Stimulated activated effector memory CD8-positive, alpha-beta T cell treated with anti-CD3 and anti-CD28 coated beads, Interleukin-12 subunit alpha, Interleukin-12 subunit beta, amount 100 ng/mL, for 72 hours (primary cell): ENCODE measurements at places on chromosomes 2 and 18.

GRCh38 chr2:151258121-151258520 is 3.5 kb downstream of the RBM43 start:
- DNase-seq = no peak

DNA sequence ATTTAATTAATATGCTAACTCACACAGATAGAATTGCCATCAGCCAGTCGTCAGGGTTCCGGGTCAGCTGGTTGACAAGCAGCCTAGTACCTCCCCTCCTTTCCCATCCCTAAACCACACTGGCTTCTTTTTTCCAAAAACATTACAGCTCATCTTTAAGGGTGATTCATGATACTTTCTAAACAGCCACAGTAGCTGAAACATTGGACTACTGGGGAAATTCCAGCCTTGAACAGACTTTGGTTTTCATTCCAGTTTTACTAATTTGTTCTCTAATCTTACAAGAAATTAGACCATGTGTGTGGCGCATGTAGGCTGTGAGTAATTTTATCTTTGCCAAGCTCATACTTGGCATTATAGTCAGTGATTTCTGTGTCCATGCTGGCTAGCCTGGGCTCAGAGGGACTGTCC is 110.8 kb downstream of the FMNL2 start:
- DNase-seq = no peak

- DNase-seq = no peak
Observed at GRCh38 chr2:134178138-134178877, 75.6 kb upstream of the MGAT5 start.

DNA sequence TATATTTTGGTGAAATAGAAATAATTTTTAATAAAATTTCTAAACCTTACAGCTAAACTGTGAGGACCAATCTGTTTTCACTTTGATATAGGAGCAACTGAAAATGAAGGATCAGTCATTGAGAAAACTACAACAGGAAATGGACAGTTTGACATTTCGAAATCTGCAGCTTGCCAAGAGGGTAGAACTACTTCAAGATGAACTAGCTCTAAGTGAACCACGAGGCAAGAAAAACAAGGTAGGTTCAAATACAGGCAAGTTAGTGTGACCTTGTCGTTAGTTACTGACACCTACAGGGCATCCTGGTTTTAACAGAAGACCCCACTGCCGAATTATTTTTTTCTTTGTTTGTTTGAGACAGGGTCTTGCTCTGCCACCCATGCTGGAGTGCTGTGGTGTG is 75.5 kb upstream of the STON1 start:
- DNase-seq = no peak

DNA sequence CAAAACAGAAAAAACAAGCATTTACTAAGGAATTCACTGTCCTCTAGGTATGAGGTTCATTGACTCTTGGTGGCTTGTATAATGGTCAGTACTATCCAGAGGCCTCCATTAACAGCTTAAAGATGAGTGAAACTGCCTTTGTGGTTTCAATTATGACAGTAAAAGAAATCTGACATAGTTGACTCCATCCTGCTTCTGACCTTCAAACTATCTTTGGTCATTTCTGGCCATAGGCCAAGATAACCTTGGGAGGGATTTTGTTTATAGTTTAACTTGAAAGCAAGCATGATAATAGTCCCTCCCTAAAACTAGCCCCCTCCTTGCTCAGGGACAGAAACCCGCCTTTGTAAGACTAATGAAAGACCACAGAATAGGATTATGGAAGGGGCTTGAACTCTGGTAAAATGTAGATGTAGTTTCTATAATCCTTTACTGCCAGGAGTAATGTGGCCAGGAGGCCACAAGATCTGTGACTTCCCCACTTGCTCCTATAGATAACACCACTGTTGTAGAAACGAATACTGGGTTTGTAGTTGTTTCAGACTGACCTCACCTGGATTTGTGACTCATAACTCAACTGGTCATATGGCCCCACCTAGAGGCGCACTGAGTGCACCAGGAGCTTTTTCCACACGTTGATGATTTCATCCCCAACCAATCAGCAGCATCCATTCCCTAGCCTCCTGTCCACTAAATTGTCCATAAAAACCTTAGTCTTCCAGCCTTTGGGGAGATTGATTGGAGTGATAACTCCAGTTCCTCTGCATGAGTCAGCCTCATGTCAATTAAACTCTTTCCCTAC is 8.6 kb upstream of the PLEKHM3 start:
- no peak for DNase-seq

- DNase-seq = no peak
Observed at GRCh38 chr2:240789501-240790369, 30.3 kb downstream of the KIF1A start.

DNA sequence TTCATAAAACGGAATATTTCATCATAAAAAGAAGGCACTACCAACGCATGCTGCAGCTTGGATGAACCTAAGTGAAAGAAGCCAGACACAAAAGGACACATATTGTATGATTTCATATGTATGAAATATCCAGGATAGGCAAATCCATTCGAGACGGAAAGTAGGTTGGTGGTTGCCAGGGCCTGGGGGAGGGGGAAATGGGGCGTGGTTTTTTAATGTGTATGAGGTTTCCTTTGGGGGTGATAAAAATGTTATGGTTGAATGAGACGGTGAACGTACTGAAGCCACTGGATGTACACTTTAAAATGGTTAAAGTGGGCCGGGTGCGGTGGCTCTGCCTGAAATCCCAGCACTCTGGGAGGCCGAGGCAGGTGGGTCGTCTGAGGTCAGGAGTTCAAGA is 20.0 kb upstream of the SPATA3 start:
- DNase-seq = no peak

DNA sequence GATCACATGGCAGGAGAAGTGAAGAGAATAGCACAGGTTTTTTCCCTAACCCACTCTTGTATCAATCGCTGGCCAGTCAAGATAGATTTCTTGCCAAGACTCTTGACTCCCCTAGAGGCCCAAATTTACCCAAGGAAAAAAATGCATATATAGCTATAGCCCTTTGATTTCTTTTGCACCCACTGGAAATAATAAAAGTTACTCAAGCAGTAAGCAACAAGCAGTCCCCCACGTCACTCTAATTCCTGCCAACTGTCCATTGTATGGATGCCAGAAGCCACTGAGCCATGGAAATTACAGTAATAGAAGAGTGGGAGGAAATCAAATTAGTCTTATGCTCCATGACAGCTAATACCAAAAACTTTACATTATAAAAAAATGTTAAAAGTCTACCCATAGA is 125.3 kb upstream of the SLC39A10 start:
- no peak for DNase-seq

- no peak for DNase-seq
Observed at GRCh38 chr18:79786786-79787526, 10.8 kb upstream of the KCNG2 start.

DNA sequence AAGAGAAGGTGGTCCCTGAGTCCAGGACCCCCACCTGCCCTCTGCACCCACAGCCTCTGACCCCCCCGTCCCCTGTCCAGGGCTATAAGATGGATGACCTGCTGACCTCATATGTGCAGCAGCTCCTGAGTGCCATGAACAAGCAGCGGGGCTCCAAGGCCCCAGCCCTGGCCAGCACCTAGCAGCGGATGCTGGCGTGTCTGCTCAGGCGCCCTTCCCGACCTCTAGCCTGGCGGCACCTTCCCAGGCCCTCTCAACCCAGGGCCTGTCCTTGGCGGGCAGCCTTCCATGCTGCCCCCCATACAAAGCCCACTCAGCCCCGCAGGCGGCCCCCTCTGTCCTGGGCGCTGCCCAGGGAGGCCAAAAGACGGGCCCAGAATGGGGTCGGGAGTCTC is 8.7 kb upstream of the GPR17 start:
- DNase-seq = no peak

GRCh38 chr18:3710712-3711301 is 260.8 kb downstream of the TGIF1 start:
- no peak for DNase-seq

DNA sequence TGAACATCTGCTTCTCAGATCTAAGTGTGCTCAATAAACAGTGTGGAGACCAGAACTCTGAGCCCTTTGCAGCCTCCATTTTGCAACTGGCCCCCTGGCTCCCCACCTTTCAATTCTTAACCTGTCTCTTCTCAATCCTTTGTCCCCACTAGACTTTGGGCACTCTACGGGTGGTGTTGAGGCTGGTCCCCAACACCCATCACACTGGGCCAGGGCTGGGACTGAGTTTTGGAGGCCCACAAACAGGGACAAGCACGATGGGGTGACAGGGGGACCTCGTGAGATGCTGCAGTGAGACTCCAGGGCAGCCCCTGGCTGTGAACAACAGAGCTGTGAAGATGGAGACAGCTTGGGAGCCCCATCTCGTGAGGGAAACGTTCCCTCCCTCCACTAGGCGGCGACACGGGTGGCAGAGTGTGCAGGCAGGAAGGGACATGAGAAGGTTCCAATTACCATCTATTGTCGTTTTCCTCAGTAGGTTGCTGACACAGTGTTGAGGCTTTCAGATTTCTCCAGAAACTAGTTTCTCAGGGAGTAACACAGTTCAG is 1.2 kb downstream of the ANKMY1 start:
- no peak for DNase-seq

- DNase-seq = no peak
Observed at GRCh38 chr18:25351280-25351775, 638 bp downstream of the ZNF521 start.

- DNase-seq = no peak
Observed at GRCh38 chr2:27149570-27150405, 984 bp downstream of the TCF23 start.

GRCh38 chr2:12507295-12507694 is 209.4 kb upstream of the TRIB2 start:
- DNase-seq = peak; percentile 80

GRCh38 chr2:28751956-28752630 is 463 bp downstream of the PPP1CB start:
- peak; percentile 25 for DNase-seq

GRCh38 chr2:52936029-52936428 is 831.6 kb upstream of the CHAC2 start:
- DNase-seq = no peak

DNA sequence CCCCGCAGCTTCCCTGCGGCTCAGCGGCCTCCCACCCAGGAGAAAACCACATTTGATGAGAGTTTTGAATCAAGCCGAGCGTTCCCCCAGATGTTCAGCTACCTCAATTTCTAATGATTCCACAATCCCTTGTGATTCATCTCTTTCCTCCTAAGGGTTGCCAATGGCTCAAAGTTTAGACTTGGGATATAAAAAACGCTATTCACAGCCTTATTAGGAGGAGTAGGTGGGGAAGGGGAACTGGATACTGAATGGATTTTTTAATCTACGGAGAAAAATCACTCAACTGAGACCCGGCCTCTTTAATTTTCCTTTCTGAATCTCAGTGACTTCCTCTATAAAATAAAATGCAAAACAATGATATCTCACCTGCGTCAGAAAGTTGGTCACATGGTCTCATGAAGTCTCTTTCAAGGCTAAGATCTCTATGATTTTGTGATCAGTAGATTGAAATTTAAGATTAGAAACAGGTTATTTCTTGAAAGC is 192.6 kb upstream of the TCF4 start:
- DNase-seq = no peak

DNA sequence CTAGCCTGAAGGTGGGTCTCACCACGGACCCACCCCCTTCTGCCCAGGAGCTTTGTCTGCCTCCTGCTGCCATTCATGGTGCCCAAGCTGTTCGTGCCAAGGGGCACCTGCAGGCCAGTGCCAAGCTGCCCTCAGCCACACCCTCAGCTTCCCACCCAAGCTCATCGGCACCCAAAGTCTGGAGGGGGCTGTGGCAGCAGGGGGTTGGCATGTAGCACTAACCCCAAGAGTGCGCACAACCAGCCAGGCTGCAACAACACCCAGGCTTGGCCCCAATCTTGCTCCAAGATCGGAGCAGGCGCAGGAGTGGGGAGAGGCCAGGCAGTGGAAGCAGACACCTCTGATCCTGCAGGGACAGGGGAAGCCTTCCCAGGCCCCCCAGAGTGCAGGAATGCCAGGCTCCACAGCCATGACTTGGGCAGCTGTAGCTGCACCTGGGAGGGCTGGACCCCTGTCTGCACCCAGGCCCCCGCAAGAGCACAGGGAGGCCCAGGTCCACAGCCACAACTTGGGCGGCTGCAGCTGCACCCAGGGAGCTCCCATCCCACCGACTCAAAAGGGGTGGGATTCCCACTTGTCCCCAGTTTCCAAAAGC is 89.9 kb downstream of the ATAD2B start:
- DNase-seq = no peak

DNA sequence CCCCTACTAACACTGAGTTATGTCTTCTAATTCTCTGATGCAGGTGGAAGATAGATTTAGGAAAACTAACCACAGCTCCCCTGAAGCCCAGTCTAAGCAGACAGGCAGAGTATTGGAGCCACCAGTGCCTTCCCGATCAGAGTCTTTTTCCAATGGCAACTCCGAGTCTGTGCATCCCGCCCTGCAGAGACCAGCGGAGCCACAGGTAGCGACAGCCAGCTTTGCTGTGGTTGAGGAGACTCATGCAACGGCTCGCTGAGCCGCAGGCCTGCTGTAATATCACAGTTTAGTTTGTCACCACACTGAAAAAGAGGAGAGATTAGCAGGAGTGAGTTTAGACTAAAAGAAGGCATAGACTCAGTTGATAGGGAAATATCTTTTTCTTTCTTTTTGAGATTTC is 131.0 kb upstream of the IL1R2 start:
- no peak for DNase-seq

GRCh38 chr2:70616168-70616694 is 62.6 kb upstream of the TGFA start:
- no peak for DNase-seq

- no peak for DNase-seq
Observed at GRCh38 chr2:186683341-186683740, 10.5 kb upstream of the FAM171B start.
